ENCODE measurements at places on chromosomes 6 and 20.

DNA sequence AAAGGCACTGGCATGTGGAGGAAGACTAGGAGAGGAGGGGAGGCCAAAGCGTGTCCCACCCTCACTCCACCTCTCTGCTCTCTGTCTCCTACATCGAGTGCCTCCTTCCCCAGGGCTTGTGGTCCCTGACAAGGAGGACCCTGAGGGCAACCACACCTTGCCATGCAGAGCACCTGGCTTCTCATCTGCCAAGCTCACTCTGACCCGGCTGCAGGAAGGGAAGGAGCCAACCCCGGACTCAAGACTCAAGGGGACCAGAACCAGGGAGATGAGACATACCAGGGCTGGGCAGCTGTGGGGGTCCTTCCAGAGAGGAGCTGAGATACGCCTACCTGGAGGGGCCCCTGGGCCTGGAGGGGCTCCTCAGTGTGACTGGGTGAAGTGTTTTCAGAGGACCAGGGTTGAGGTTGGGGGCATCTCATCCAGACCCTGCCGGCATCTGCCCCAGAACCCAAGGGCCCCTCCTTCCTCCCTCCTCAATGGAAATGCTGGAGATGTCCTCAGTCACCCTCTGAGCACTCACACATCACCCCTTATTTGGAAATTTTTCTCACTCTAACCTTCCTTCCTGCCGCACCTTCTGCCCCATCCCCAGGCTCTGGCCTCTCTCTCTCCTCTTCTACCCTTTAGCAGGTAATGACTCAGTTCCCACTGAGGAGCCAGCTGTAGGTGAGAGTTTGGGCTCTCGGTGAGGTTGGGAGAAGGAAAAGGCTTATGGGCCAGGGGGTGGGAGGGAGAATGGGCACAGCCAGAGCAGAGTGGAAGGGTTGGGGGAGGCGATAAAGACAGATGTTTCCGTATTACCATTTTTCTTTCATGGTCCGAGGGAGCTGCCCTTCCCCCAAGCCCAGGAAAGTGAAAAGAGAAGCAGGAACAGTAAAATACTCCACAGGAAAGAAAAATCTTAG, 32.0 kb upstream of the POU5F1 start:
- no peak for DNase-seq

DNA sequence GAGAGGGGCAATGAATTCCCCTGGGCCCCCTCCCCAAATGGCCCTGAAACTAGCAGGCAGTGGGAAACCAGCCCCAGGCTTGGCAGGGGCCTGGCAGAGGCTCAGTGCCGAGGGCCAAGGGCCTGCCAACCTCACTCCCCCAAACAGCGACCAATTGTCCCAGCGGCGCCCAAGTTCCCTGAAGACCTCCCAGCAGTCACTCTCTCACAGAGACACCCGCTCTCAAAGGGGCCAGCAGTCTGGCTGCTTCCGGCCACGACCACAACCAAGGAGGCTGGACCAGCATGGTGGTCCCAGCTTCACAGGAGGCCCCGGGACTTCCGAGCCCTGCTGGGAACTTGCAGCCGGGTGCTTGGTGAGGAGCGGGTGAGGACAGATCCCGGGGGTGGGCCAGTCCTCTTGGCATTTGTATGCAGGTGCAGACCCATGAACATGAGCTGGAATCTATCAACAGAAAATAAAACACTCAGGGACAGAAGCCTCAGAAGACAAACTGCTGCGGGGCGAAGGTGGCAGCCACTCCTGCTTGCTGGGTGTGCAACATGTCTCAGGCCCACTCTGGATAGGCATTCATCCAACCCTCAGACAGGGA, 17.5 kb upstream of the SIRPA start:
- DNase-seq, result no peak

- no peak for DNase-seq
Observed at GRCh38 chr20:61115364-61116065, 136.5 kb upstream of the CDH4 start.

GRCh38 chr6:43733471-43734293, 36.3 kb upstream of the VEGFA start:
- DNase-seq, result peak; percentile 19

GRCh38 chr6:74731931-74732330, 473.9 kb downstream of the COL12A1 start:
- DNase-seq, result no peak

GRCh38 chr6:166382500-166382932, 224 bp downstream of the MPC1 start:
- DNase-seq, result no peak

DNA sequence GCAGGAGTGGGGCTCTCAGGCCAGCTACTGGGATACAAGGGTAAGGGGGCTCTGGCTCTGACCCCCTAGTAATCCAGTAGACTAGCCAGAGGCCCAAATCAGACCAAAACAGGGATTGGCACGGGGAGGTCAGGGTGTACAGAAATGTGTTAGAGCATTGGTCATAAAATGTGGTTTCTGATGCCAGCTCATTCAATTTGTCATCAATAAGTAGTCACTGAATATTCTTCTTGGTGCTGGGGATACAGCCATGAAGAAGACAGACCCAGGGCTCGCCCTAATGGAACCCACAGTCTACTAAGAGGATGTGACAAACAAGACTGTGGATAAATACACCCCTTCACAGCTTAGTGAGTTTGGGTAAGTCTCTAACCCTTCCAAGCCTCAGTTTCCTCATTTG, 11.1 kb downstream of the MAP1LC3A start:
- DNase-seq, result no peak

DNA sequence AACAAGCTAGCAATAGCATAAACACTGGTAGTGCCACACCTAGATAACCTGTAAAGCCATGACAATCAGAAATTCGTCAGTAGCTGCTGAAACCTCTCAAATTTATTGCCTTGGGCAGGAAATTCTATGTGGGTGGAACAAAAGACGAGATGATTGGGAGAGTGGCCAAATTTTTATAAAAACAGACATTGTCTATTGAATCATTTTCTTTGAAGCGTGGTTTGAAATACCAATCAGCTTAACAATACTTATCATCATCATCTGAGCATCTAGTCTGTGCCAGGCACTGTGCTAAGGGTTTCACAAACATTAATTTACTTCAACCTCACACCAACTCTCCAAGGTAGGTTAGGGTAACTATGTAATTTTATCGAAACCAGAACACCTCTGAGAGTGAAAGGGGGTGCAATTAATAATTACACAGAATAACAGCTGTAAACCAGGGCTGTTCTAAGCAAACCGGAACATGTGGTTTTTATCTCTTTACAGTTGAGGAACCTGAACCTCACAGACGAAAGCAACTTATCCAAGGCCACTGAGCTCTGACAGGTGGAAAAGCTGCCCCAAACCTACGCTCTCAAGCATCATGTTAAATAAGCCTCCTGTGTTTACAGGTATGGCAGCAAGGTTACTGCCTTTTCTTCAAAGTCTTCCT, 43.4 kb downstream of the NHSL1 start:
- DNase-seq, result no peak

GRCh38 chr6:14596410-14596809, 478.8 kb downstream of the CD83 start:
- DNase-seq, result no peak

GRCh38 chr6:132964101-132964867, 149.9 kb downstream of the RPS12 start:
- no peak for DNase-seq
